ENCODE measurements at places on chromosomes 7 and 10. TPM values are rescaled to one million over a fixed set of nuclear protein-coding genes. Genes with fewer than 3 reads are reported as not detected.

DNA sequence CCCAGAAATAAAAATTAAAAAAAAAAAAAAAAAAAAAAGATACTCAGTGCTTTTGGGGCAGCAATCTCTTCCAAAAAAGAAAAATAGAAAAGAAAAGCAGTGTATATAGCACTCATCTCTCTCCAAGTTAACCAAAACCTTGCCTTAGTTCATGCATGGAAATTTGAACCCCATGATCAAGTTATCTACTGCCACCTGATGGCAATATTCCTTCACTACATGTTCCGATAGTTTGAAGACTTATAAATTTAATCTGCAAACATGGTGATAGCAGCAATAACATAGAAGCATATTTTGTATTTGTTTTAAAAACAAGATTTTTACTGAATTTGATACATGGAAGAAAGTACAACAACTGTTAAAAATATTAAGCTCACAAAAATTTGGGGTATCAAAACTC lies 48.6 kb upstream of the SLIT1 start:
- no peaks in the 10 kb centered on the region for H3K27me3 ChIP-seq
- H3K27ac ChIP-seq, result no peak overlapping the region
- no peak for DNase-seq
- H3K4me3 ChIP-seq, result no peak overlapping the region
- H3K4me1 ChIP-seq, result peaks cover 5% of the 10 kb centered on the region

The NODAL gene
- not detected for total RNA-seq

DNA sequence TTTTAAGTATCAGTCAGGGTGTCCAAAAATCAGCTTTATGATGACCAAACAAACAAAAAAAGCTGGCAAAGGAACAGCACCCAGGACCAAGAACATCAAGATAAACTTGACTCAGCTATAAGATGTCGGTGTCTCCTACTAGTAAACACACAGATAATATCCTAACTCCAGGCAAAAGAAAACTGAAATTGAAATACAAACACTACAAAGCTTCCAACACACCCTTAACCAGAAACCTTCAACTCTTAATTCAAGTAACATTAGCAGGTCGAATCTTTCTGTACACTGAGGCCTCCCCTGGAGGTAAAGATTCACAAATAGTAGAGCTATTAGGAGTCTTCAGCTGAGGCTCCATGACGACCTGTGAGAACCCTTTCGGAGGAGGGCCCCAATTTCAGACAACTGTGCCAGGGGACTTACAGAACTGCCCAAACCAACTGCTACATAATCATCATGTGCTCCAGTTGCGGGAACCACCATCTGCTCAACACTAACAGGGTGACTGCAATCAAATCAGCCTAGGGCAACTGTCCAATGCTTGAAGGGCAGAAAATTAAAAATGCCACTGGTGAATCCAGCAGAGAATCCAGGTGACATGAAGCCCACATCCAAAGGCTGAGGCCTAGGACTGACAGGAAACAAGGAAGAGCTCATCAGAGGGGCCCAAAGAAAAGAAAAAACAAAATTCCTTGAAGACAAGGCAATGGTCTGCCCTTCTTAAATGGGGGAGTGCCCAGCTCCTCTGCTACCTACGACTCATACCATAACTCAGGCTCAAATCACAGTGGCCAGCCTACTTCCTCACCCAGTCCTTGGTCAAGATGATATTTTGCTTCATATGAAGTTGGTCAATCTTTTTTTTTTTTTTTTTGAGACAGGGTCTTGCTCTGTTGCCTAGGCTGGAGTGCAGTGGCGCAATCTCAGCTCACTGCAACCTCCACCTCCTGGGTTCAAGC lies 20.0 kb downstream of the XPNPEP1 start:
- H3K27ac ChIP-seq, result no peak overlapping the region
- no peak overlapping the region for H3K4me3 ChIP-seq
- DNase-seq, result no peak
- peaks cover 77% of the 10 kb centered on the region for H3K36me3 ChIP-seq
- H3K4me1 ChIP-seq, result peaks cover 38% of the 10 kb centered on the region

DNA sequence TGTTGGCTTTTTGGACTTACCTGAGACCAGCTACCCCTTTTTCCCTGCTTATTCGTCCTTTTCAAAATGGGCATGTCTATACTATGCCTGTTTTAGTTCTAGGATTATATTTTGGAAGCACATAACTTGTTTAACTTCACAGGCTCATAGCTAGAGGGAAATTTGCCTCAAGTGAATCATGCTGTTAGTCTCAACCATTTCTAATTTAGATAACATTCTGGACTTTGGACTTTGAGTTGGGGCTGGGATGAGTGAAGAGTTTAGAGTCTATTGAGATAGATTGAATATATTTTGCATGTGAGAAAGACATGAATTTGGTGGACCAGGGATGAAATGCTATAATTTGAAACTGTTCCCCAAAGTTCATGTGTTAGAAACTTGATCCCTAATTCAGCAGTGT lies 554.6 kb upstream of the C7orf33 start:
- no peak for DNase-seq
- no peak overlapping the region for H3K27ac ChIP-seq
- H3K4me1 ChIP-seq, result no peaks in the 10 kb centered on the region

DNA sequence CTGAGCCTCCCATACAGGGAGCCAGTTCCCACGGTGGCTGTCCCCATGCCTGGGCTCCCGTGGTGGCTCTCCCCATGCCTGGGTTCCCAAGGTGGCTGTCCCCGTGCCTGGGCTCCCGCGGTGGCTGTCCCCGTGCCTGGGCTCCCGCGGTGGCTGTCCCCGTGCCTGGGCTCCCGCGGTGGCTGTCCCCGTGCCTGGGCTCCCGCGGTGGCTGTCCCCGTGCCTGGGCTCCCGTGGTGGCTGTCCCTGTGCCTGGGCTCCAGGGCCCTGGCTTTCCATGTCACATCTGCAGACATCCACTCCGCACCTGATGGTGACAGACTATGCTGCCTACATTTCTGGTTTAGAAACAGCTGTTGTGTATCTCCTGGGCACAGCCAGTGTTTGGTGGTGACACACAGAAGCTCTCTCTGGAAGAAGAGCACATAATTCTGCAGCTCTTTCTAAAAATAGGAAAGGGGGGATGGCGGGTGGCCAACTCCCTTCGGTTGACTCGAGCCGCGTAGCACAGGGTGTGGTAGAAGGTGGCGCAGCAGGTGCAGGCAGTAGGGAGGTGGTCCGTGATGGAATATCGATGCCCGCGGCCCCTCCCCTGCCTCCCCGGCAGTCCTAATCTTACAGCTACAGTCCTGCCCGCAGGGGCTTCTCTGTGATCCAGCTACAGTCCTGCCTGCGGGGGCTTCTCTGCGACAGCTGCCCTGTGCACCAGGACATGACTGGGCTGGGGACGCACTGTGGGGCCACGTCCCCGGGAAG lies 251.2 kb downstream of the DNAJB6 start:
- peaks cover 12% of the 10 kb centered on the region for H3K4me1 ChIP-seq
- H3K4me3 ChIP-seq, result no peak overlapping the region
- peaks cover 2% of the 10 kb centered on the region for H3K36me3 ChIP-seq
- H3K27ac ChIP-seq, result no peak overlapping the region

The ABCC2 gene
- total RNA-seq, result 0.99 TPM

GRCh38 chr7:102273749-102274712 lies 12.6 kb upstream of the SH2B2 start:
- no peaks in the 10 kb centered on the region for H3K36me3 ChIP-seq
- no peak overlapping the region for H3K27ac ChIP-seq
- H3K4me3 ChIP-seq, result no peak overlapping the region
- H3K27me3 ChIP-seq, result no peaks in the 10 kb centered on the region

- no peaks in the 10 kb centered on the region for H3K27me3 ChIP-seq
- no peak overlapping the region for H3K27ac ChIP-seq
- peaks cover 28% of the 10 kb centered on the region for H3K4me1 ChIP-seq
- peaks cover 88% of the 10 kb centered on the region for H3K36me3 ChIP-seq
- no peak for DNase-seq
- no peak overlapping the region for H3K4me3 ChIP-seq
Measured at GRCh38 chr10:43610636-43611035, 4.4 kb downstream of the ZNF485 start.

- peak overlapping the region; percentile 29 for H3K4me3 ChIP-seq
- H3K4me1 ChIP-seq, result peaks cover 71% of the 10 kb centered on the region
- peak overlapping the region; percentile 90 for H3K27ac ChIP-seq
- H3K27me3 ChIP-seq, result no peaks in the 10 kb centered on the region
- H3K36me3 ChIP-seq, result peaks cover 47% of the 10 kb centered on the region
Measured at GRCh38 chr7:5774136-5774535, 7.3 kb downstream of the RNF216 start.

DNA sequence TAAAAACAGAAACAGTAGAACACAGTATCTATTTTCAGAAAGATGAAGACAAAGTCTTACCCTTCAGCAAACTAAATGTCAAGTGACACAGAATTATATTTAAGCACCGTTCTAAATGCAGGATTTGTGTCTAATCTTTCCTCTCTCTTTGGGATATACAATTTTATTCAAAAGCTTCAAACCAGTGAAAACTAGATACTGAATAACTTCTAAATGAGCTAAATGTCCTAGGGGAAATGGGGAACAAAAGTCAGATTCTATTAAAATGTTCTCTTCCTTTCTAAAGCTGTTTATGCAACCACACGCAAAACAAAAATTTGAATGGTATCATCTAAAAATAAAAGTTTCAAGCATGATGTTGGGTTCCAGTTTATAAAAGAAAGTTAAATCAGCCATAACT lies 136.4 kb upstream of the AOAH start:
- H3K27ac ChIP-seq, result no peak overlapping the region
- H3K4me1 ChIP-seq, result peaks cover 19% of the 10 kb centered on the region
- no peak for DNase-seq
- H3K27me3 ChIP-seq, result no peaks in the 10 kb centered on the region

The CCZ1 gene
- 98.2 TPM for total RNA-seq

The ZNF92 gene
- 13.2 TPM for total RNA-seq

GRCh38 chr7:139893999-139894398 lies 64.9 kb downstream of the TBXAS1 start:
- no peaks in the 10 kb centered on the region for H3K36me3 ChIP-seq
- no peak for DNase-seq
- no peak overlapping the region for H3K27ac ChIP-seq

DNA sequence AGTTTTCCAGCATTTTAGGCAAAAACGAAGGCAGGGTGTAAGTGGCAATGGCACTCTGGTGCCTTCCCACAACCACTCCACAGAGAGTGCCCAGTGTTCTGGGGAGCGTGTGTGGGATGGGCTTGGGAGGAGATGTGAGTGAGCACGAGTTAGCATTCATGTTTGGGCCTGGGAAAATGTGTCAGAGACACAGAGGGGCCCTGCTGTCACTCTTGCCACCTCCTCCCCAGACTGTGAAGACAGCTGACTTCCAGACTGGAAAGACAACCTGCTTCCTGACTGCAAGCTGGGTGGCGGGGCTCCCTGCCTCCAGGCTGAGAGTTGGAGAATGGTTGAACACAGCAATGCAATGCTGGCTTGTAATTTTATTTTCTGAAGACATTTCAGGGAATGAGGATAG lies 454.5 kb upstream of the ZMIZ1 start:
- no peak overlapping the region for H3K4me3 ChIP-seq
- no peak for DNase-seq
- H3K27ac ChIP-seq, result no peak overlapping the region
- peaks cover 11% of the 10 kb centered on the region for H3K27me3 ChIP-seq
- H3K36me3 ChIP-seq, result no peaks in the 10 kb centered on the region

DNA sequence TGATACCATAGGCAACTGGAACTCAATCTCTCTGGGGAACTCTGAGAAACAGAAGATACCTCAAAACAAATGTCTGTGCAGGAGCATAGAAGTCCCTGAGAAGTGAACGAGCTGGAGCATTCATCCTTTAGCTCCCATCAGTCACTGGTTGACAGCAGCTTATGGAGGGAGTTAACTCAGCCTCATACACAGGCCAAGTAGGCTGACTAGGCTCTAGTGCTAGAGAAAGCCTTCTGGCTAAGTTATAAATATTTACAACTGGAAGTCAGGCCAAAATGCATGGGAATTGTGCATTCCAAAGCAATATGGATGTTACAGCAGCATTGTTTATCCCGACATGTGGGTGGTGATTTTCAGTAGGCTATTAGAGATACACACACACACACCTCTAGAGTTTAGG lies 66.5 kb downstream of the ANK3 start:
- no peak for DNase-seq
- no peak overlapping the region for H3K4me3 ChIP-seq
- H3K27me3 ChIP-seq, result no peaks in the 10 kb centered on the region
- no peaks in the 10 kb centered on the region for H3K4me1 ChIP-seq
- no peak overlapping the region for H3K27ac ChIP-seq

Data from activated naive CD8-positive, alpha-beta T cell treated with anti-CD3 and anti-CD28 coated beads for 36 hours (primary cell).